ENCODE measurements at places on chromosomes 4 and X.

- no peak for DNase-seq
Observed at GRCh38 chr4:76703676-76704075, 194.3 kb downstream of the SOWAHB start.

GRCh38 chrX:43656005-43656494 lies at the start of gene MAOA:
MAOA (plus strand) TSS chrX:43656299; CDS start chrX:43656342, 43 bp downstream.
- peak; percentile 18 for DNase-seq

- DNase-seq = no peak
Observed at GRCh38 chrX:54248309-54248708, 65.3 kb upstream of the FAM120C start.

DNA sequence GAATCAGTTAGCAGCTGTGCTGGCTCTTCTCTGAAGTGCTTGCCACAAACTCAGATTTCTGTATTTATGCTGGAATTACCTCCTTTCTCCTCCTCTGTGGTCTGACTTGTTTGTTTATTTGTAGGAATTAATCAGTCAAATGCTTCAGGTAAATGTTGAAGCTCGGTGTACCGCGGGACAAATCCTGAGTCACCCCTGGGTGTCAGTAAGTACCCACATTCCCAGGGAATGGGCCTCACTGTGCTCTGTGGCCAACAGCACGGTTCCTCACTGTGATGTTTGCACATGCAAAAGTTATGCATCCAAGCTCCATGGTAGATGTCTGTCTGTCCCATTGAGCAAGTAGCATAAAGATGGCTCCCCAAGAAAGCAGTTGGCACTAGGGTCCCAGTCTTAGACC lies 169.9 kb downstream of the DCLK2 start:
- no peak for DNase-seq

GRCh38 chr4:165926307-165926706 lies 53.3 kb downstream of the TLL1 start:
- no peak for DNase-seq

DNA sequence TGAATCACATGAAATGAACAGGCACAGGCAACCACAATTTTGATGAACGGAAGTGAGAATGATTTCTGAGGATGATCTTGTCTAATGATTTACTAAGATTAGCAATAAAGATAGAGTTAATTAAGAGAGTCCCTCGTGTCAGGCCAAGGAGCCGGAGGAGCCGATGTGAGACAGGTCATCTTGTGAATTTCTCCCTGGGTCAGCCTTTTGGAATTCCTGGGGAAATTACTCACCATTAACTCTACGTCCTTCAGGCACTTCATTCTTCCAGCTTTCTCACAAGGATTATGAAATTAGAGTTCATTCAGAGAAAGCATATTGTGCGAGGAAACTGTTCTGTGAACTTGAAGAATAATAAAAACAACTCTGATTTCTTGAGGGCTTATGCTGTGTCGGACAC lies 86.7 kb downstream of the PSAPL1 start:
- DNase-seq = no peak
